Stimulated activated CD8-positive, alpha-beta memory T cell treated with anti-CD3 and anti-CD28 coated beads, Interleukin-15, amount 100 ng/mL, for 1 hour (primary cell): ENCODE measurements at places on chromosomes 6 and 20.

DNA sequence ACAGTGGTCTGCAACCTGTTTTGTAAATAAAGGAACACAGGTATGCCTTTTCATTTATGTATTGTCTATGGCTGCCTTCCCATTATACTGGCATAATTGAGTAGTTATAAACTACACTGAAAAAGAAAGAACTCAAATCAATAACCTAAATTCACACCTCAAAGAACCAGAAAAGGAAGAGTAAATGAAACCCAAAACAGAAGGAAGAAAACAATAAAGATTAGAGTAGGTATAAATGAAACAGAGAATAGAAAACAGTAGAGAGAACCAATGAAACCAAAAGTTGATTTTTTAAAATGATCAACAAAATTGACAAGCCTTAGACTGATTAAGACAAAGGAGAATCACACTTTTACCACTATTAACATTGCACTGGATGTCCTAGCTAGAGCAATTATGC lies 34.7 kb downstream of the FAM184A start:
- DNase-seq: no peak

DNA sequence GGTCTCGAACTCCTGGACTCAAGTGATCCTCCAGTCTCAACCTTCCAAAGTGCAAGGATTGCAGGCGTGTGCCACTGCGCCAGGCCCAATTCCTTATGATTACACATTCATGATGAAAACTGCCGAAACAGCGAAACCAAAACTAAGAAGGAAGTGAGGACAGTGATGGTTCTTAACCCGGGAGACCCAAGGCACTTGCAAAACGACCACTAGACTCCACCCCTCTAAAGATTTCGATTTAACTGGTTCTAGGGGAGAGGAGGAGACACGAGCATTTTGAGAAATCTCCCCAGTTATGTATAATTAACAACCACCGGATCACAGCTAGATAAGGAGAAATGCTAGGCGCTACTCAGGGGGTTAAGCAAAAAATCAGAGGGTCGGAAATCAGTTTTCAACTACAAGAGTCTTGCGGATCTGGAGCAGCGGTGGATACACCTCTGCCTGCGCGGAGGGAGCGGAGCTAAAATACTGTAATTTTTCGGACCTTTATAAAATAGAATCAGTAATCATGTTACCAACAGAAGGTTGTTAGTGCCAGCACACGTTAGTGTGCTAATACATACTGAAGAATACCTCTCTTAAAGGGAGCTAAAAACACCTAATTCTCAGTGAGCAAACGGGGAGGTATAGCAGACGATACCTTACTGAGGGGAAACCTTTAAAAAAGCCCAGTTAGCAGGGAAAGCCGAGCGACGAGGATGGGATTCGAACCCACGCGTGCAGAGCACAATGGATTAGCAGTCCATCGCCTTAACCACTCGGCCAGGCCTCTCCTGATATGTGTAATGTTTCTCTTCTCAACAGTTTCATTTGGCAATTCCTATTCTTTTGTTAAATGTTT lies 60.0 kb upstream of the BTN3A2 start:
- DNase-seq: peak; percentile 41

- DNase-seq: no peak
Observed at GRCh38 chr20:5652626-5653553, 97.3 kb upstream of the SHLD1 start.

GRCh38 chr6:70062010-70062409 lies 195.7 kb downstream of the COL19A1 start:
- DNase-seq: no peak

- no peak for DNase-seq
Observed at GRCh38 chr6:654136-654535, 2.8 kb downstream of the HUS1B start.

DNA sequence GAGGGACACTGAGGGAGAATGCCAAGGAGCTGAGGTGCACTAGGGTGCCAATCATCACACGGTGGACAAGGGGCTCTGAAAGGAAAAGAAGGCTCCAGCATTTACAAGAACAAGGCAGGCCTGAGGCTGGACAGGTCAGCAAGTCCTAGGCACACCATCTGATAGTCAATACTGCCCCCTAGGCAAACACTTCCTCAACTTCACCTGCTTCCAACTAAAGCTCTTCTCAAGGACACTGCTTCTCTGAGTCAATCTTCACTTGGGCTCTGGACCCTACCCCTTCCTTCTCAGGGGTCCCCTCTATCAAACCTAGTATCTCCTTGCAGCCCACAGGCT lies 37.7 kb upstream of the SLC4A11 start:
- no peak for DNase-seq

DNA sequence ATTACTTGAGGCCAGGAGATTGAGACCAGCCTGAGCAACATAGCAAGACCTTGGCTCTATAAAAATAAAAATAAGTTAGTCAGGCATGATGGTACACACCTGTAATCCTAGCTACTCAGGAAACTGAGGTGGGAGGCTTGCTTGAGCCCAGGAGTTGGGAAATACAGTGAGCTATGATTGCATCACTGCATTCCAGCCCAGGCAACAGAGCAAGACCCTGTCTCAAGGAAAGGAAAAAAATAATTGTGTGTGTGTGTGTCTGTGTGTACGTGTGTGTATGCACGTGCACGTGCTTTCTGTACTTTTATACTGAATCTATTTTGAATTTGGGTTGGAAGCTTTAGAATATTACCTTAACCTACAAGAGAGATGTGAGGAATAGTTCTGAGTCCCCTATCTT lies 58.9 kb downstream of the KIZ start:
- no peak for DNase-seq

DNA sequence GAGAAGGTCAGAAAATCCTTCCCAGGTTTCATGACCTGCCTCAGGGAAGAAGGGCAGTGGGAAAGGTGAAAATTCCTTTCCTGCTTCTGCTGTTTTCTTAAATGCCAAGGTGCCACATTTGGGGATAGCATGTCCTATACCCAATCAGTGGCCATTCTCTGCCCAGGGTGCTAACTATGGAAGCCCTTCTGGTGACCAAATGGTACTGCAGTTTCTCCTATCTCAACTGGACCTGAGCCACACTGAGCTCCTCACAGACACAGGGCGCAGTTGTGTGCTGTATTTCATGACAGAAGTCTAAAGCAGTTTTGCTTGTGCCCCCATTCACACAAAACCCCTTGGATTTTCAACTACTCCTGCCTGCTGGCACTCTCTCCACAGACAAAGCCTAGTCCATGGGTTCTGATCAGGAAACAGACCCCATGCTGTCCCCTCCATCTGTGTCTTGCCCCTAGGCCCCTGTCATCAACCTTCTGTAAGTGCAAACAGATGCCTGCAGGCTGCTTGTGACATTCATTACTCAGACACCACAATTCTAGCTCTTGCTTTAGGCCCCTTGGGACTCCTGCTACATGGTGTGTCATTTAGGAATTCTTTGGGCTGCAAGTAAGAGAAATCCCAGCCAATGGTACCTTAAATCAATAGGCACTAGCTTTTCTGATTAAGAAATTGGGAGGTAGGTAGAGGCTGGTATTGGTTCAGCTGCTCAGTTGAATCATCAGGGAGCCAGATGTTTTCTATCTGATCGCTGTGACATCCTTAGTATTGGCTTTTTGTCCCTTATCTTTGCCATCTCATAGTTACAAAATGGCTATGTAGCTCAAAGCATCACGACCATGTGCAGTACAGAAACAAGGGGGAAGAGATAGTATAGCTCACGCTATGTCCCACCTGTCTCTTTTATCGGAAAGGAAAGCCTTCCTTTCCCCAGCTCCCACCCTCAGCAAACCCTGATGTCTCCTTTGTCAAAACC lies 147.8 kb downstream of the CD83 start:
- DNase-seq: no peak

DNA sequence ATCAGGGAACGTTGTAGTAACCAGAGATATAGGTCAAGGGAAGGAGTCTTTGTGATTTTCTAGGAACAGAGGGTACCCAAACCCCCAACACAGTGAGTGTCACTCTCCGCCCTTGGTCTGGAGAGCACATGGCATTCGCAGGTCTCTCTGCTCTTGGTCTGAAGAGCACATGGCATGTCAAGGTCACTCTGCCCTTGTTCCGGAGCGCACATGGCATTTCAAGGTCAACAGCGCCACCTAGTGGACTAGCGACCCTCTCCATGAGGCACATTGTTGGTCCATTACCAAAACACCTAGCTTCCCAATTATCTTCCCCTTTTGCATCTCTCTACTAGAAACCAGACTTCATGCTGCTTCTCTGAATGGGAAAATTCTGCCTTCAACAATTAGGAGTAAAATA lies 260.0 kb downstream of the C6orf118 start:
- no peak for DNase-seq

DNA sequence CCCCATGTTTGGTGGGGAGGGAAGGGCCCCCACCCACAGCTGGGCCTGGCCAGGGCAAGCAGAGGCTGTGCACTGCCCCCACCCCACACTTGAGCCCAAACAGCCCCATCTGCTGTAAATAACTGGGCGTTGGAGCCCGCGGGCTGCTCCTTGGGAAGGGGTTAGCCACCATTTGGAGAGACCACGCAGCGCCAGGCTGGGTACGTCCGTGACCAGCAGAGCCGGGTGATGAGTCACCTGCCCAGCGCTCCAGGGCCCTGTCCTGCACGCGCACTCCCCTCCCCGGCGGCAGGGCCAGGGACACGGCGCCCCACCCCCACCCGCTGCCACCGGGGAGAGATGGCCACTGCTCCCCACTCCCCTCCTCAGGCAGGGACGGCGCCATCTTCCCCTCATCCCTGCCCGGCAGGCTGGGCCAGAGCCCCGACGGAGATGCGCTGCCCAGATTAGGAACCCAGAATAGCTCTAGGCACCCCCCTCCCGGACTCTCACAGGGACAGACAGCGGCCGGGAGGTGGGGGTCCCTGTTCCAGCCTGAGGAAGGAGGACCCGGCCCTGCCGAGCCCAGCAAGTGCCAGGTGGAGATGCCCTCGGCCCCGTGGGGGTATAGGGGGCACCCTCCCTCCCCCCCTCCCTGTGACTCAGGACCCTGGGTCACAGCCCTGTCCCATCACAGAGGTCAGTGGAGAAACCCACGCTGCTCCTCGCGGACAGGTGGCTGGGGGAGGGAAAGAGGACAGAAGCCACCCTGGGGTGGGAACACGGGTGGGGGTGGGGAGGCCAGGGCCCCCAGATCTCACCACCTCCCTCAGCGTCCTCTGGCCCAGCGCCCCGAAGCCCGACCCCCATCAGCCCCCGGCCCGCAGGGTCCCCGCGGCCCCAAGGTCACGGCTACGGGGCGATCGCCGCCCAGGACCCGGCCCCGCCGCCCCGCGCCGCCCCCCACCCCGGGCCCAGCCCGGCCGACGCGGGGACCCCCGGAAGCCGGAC lies 642 bp downstream of the EEF1A2 start:
- no peak for DNase-seq

GRCh38 chr20:7505152-7505834 lies 435.0 kb downstream of the HAO1 start:
- no peak for DNase-seq

DNA sequence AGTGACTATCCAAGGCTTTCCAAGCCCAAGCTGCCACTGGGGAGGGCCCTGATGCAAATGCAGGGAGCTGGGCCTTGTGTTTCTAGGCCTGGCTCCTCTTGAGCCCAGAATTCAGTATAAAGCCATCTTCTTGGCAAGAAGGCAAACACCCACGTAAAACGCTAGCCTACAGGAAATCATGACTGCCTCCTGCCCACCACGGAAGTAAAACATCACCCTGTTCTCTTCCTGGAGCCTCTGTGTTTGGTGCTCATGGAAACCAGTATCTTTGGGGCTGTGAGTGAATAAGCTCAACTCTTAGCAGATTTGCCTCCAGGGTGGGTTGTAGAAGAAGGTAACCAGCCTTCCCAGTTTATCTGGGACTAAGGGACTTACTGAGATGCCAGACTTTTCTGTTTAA lies 271.0 kb downstream of the ZNF217 start:
- DNase-seq: no peak

GRCh38 chr6:169520104-169520503 lies 181.7 kb downstream of the WDR27 start:
- DNase-seq: no peak
